ENCODE measurements at places on chromosomes 1 and 21.

- no peak for DNase-seq
These were observed 53.9 kb upstream of the RBM15 start for GRCh38 chr1:110285316-110285715.

- DNase-seq: no peak
These were observed 95.6 kb downstream of the PTPRC start for GRCh38 chr1:198734323-198735008.

DNA sequence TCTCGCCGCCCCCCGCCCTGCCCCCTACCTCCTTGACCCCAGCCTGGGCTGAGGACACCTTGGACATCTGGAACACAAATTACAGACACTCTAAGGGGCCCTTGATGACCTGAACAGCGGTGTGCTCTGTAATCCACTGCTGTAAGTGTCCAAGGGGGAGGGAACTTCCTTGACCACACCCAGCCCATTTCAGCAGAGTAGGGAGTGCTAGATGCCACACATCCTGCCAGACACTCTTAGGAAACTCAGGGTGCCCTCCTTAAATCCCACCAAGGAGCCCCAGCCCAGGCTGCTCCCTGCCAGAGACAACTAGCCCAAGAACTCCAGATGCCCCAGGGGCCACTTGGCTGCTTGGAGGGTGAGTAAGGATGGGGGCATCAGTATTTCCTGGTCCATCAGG lies 282.2 kb downstream of the RRAGC start:
- no peak for DNase-seq

GRCh38 chr1:41939194-41939593 lies 20.5 kb upstream of the HIVEP3 start:
- no peak for DNase-seq

DNA sequence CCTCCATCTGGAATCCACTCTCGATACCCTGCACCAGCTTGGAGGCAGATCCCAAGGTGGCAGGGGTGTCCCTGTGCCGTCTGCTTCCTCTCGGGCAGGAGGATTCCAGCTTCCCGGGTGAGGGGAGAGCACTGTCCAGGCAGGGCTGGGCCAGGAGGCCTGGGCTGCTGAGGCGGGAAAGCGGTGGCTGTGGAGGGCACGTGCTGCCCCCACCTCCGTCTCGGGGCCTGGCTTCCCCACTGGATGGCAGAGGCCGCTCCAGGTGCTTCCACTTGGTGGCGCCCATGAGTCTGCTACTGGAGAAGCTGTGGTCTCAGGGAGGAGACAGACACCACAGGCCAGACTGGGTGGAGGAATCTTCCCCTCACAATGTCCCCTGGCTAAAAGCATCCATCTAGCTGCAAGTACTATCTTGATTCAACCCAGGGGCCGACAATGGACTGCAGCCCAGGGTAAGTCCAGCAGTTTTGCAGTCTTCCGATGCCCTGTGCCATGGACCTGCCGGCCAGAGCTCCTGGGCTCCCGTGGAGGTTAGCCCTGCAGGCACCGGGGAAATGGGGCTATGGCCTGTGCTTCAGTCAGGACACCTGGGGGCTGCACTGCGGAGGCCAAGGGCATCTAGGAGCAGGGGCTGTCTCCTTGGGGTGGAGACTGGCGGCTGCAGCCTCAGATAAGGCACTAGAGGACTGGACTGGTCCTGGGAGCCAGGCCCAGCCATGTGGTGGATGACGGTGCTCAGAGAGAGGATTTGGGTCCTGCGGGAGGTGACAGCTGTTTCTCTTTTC lies 41.3 kb upstream of the EIF4G3 start:
- DNase-seq: peak; percentile 25

DNA sequence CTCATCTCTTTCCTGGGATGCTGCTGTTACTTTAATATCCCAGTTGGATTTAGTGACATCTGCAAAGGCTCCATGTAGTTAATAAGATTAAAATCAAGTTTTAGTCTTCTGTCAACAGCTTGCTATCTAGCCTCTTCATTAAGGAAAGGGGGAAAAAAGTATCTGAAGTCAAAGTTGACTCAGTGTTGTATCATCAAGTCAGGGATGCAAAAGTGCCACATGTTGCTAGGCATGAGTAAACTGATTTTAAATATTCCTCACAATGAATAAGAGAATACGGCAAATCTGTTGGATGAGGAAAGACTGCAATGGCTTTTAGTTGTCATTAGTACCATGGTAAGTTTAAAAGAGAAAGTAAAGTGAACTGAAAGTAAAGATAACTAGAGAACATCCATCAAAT lies 383.2 kb upstream of the ZRANB2 start:
- no peak for DNase-seq

DNA sequence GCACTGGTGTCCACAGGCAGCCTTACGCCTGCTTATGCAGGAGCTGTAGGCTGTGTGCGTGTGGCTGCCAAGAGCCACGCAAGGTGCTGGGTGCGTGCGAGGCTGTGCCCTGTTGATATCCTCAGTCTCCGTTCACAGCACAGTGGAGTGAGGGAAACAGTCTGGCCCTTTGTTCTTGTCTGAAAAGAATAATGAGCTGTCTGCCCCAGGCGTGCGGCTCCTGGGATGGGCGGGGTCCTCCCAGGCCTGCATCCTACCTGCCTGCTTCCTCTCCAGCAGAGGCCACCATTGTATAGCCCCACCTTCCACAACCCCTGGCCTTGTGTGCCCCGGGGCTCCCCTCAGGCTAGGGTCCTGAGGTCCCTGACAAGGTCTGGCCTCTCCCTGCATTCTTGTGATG lies 47.0 kb upstream of the KDM4A start:
- peak; percentile 58 for DNase-seq

DNA sequence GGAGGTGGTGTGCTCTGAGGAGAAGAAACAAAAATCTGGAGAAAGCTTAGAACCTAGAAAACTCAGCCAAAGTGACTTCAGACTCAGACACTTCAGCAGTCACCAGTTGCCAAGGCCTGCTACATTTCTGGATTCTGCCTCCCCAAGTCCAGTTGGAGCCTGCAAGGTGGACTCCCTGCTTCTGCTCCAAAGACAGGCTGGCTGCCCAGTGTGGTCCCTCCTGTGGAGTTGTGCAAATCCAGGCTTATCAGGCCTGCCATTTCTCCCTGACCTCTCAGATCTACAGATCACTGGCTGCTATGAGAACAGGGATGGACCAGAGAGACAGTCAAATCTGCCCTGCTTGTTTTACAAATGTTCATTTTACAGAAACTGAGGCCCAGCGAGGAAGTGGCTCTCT lies 9.9 kb downstream of the CACHD1 start:
- no peak for DNase-seq

- no peak for DNase-seq
These were observed 44.9 kb upstream of the EFHD2 start for GRCh38 chr1:15364740-15365139.

DNA sequence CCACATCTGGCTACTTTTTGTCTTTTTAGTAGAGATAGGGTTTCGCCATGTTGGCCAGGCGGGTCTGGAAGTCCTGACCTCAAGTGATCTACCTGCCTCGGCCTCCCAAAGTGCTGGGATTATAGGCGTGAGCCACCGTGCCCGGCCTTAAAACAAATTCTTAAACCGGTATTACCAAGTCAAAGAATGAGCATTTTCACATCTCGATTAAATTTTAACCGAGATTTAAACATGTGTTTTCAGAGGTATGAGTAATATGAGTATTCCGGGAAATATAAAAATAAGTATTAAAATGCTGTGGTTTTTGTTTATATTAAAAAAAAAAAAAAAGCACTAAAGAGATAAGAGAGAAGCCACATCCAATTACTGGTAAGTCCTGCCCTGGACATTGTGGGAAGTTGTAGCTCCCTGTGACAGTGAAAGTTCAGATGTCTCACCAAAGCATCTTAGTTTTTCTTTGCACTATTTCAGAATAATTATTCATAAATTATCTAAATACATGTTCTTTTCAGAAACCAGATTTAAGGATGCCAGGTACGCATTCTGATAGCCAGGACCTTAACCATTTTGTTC lies 24.9 kb downstream of the ZNF281 start:
- DNase-seq: no peak

GRCh38 chr1:91349524-91349923 lies 55.1 kb downstream of the HFM1 start:
- no peak for DNase-seq

DNA sequence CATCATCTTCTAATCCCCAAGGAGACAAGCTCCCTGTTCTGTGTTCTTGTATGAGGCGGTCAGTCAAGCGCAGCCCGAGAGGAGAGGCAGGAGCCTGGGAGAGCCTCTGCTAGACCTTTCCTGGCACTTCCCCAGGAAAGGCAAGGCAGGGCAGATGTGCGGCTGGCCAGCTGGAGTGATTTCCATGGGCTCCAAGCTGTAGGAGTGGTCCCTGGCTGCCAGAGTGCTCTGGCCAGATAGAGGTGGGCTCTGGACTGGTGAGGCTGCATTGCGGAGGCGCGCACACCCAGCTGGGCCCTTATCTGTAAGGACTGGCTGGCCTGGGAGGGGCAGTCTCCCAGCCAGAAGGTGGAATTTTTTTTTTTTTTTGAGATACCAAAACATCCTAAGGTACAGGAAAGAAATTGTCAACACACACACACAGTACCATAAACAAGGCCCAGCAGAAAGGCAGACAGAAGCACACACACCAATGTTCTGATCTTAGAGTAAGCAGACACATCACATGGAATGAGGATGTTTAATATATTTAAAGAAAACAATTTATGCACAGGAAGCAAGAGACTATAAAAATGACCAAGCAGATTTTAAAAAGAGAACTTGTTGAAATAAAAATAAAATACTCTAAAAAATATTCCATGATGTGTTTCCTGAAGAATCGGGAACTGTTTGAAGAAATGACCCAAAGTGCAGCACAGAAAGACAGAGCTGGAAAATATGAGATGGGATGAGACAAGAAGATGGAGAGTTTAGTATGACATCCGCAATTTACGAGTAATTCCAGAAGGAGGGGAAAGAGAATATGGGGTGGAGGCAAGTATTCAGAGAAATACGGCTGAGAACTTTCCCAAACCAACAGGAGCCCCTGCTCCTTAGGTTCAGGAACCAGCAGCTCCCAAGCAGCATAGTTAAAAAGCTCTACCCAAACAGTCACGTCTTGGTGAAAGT lies 13.4 kb downstream of the IBA57 start:
- DNase-seq: no peak

DNA sequence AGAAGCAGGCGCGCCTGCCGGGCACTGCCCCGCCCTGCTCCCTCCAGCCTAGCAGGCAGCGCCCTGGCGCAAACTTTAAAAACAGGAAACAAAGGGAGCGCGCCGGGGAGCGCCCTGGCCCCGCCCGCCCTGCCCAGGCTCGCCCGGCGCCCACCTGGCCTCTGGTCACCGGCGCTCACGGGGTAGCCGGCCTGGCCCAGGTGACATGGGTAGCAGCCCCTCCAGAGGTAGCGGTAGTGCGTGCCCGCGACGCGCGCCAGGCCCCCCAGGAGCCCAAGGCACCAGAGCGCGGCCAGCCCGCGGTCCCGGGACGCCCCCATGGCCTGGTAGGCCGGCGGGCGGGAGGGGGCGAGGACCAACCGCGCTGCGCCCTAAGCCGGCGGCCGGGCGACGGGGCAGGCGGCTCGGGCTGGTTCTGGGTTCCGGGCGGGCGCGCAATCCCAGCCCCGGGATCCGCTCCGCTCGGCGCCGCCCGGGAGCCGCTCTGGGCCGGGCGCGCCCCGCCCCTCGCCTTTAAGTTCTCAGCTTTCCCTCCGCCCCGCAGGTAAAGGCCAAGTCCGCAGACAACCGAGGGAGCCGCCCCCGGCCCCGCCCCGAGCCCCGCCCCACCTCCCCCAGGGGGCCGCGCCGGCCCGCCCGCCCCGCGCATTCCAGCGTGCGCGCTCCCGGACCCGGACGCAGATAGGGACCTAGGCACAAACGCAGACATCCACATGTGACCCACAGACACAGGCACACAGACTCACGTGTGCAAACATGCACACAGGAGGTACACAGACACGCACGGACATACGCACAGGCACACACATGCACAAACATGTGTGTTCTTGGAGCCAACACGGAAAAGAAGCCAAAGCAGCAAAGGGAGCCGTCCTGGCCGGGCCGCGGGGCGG lies 76.7 kb downstream of the ARHGEF16 start:
- DNase-seq: peak; percentile 81

- DNase-seq: no peak
These were observed 172.9 kb downstream of the DISC1 start for GRCh38 chr1:231799363-231799986.

GRCh38 chr21:42440187-42440792 lies 36.6 kb downstream of the UBASH3A start:
- no peak for DNase-seq

- no peak for DNase-seq
These were observed 1.3 kb downstream of the MTFR1L start for GRCh38 chr1:25821112-25821476.

DNA sequence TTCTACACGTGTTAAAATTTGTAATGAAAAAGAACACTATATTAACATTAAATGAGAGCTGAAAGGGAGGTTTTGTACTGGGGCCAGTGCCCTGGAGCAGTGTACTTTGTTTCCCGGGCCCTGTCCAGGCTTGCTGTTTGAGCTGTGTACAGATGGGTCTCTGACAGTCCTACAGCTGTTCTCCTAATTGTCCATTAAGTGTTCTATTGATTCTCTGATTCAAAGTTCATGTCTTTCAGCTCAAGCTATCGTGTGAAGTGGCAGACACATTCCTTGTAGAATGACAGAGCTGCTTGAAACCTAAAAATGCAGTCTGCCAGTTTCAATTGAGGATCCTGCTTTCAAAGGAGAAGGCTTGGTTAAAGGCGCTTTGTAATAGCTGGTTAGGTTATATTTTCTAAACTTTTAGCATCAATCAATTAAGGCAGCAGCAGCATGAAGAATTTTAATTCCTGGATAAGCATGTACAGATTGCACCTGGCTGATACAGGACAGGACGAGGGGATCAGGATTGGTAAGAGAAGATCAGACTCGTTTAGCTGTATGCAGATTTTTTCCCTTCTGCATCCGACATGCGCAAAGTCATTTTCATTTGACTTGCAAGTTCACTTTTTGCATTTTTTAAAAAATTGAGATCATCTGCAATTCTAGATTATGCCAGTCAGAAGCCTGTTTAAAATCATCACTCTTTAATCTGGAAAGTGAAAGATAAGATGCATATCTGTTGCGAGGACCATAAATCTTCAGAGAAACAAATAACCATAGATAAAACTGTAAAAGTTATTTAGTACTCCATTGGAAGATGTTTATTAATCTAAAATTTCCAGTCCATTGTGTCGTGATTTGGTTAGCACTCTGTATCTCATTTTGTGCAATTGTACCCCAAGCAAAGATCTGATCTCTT lies 98.5 kb downstream of the ATG4C start:
- no peak for DNase-seq

DNA sequence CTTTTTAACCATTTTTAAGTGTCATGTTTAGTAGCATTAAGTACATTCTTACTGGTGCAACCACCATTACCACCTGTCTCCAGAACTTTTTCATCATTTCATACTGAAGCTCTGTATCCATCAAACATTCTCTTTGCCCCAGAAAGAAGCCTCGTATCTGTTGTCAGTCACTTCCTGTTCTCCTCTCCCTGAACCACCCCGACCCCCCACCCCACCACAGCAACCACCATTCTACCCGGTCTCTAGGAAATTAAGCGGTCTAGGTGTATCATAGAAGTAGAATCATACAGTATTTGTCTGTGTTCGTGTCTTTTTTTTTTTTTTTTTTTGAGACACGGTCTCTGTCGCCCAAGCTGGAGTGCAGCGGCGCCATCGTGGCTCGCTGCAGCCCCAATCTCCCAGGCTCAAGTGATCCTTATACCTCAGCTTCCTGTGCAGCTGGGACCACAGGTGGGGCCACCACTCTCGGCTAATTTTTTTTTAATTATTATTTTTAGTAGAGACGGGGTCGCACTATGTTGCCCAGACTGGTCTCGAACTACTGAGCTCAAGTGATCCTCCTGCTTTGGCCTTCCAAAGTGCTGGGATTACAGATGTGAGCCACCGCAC lies 23.7 kb upstream of the EPHA8 start:
- DNase-seq: no peak

Data from PC-9 (cell line).